Calu3 (cell line): ENCODE measurements at places on chromosomes 16 and 17. TPM values are rescaled to one million over a fixed set of nuclear protein-coding genes. Genes with fewer than 3 reads are reported as not detected.

GRCh38 chr16:57838161-57838560 is 35.9 kb upstream of the KIFC3 start:
- no peaks in the 10 kb centered on the region for H3K27me3 ChIP-seq
- DNase-seq = no peak
- no peak overlapping the region for H3K4me3 ChIP-seq
- H3K4me1 ChIP-seq = no peaks in the 10 kb centered on the region
- H3K27ac ChIP-seq = no peak overlapping the region

DNA sequence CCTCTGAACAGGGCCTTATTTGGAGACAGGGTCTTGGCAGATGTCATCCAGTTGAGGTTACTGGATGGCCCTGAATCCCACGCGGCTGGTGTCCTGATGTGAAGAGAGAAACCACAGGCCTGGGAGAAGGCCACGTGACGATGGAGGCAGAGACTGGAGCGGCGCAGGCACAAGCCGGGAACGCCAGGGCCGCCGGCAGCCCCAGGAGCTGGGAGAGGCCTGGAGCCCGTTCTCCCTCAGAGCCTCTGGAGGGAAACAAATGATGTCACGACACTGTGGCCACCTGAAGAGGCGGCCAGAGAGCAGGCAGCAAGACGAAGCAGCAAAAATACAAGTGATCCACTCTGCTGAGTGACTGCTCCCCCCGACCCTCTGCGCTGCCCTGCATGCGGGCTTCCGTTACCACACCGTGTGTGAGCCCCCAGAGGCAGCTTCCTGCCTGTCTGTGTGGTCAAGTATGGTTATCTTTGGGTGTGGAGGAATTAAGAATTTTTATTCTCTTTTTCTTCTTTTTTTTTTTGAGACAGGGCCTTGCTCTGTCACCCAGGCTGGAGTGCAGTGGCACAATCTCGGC is 11.6 kb downstream of the CD7 start:
- H3K4me3 ChIP-seq = no peak overlapping the region
- DNase-seq = no peak
- H3K4me1 ChIP-seq = peaks cover 12% of the 10 kb centered on the region
- peaks cover 52% of the 10 kb centered on the region for H3K27me3 ChIP-seq

- DNase-seq = peak; percentile 88
- peak overlapping the region; percentile 82 for H3K4me3 ChIP-seq
- H3K36me3 ChIP-seq = peaks cover 98% of the 10 kb centered on the region
- peak overlapping the region; percentile 96 for H3K27ac ChIP-seq
Observed at GRCh38 chr17:50056217-50056960, 479 bp downstream of the ITGA3 start.

Gene TMEM92
- total RNA-seq = 4.8 and 8.9 TPM in 2 replicates

- H3K4me3 ChIP-seq = no peak overlapping the region
- no peak overlapping the region for H3K27ac ChIP-seq
- no peaks in the 10 kb centered on the region for H3K27me3 ChIP-seq
- DNase-seq = no peak
- no peaks in the 10 kb centered on the region for H3K4me1 ChIP-seq
- H3K36me3 ChIP-seq = no peaks in the 10 kb centered on the region
Observed at GRCh38 chr17:60327134-60327900, 64.6 kb downstream of the USP32 start.

GRCh38 chr16:64196444-64196843 is 925.4 kb downstream of the CDH11 start:
- no peaks in the 10 kb centered on the region for H3K36me3 ChIP-seq
- no peak overlapping the region for H3K4me3 ChIP-seq
- no peak for DNase-seq

DNA sequence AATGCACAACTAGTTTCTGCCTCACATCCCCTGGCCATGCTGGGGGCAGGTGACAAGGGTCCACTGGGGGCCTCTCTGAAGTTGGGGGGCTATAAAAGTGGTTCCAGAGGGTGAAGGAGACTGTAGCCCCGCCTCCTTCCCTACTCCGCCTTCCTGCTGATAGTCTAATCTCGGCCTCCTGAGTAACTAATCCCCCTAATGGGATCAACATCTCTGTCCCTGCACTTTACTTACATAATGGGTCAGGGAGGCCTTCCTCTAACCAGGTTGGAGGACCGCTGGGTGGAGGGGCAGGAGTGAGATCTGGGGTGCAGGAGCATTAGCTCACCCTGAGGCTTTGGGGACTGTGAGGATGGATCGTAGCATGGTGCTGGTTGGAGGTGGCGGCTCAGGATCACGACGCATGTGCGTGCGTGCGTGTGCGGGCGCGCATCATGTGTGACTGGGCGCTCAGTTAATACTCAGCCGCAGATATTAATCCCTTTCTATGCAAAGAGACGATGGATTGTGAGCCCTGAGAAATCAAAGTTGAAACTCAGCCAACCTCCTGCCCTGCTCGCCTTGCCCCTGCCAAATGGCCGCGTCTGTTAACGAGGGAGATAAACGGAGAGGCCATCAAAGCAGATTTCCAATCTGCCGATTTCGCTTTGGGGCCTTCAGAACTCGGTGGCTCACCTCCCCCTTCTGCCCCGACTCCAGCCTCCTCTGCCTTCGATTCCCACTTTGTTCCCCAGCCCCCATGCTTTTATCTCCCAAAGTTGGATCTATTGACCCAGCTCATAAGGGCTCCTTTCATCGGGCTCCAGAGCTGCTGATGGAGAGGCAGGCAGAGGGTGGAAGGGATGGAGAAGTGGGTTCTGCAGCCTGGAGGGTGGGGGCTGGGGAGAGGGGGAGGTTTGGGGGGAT is 107.3 kb downstream of the SDK2 start:
- no peak overlapping the region for H3K27ac ChIP-seq
- no peaks in the 10 kb centered on the region for H3K36me3 ChIP-seq
- no peak for DNase-seq

Gene CIAPIN1
- 76.6 and 77.2 TPM in 2 replicates for total RNA-seq

DNA sequence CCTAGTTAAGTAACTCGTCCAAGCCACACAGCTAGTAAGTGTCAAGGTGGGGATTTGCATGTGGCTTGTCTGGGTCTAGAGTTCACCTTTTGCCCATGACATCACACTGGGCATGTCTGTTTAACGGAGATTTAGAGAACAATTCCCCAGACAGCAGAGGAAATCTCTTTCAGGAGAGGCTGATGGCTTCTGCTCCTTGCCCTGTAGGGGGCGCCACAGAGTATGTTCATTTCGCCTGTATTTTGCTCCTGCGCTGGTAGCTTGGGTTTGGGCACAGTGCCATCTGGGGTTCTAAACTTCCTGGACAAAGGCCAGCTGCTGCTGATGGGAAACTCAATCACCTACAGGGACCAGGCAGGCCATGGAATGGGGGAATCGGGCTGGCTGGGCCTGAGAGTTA is 20.4 kb downstream of the OTOA start:
- DNase-seq = peak; percentile 51
- no peaks in the 10 kb centered on the region for H3K4me1 ChIP-seq
- H3K27me3 ChIP-seq = peaks cover 44% of the 10 kb centered on the region
- H3K4me3 ChIP-seq = no peak overlapping the region

DNA sequence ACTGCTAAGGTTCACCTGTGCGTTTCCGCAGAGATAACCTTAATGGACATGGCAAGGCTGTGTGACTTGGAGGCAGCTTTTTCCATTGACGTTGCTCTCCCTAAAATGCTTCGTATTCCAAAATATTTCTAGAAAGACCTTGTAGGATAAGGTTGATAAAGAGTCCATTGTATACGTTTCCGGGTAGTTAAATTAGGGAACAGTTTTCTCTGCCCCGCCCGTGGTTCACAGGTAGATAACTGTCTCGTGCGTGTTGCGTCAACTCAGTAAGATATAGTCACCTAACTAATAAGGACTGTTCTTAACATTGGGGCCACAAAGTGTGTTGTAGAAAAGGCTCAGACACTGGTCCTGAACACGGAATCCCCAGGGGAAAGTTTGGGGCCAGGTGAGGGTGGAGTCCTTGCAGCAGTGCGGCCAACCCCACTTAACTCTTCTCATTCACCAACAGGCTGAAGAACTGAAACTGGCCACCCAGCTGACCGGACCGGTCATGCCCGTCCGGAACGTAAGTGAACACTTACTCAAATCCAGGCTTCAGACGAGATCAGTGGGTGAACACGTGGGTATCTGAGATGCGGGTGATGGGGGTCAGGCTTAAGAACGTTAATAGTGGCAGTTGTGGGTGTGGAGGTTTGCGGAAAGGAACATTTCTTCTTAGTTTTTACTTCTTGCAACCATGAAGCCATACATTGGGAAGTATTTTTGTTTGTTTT is 1.6 kb downstream of the RPL13 start:
- DNase-seq = peak; percentile 54
- H3K4me1 ChIP-seq = peaks cover 48% of the 10 kb centered on the region
- H3K27me3 ChIP-seq = no peaks in the 10 kb centered on the region

Gene ZNF423
- total RNA-seq = not detected in 2 replicates

Gene CACNG5
- not detected in 2 replicates for total RNA-seq

DNA sequence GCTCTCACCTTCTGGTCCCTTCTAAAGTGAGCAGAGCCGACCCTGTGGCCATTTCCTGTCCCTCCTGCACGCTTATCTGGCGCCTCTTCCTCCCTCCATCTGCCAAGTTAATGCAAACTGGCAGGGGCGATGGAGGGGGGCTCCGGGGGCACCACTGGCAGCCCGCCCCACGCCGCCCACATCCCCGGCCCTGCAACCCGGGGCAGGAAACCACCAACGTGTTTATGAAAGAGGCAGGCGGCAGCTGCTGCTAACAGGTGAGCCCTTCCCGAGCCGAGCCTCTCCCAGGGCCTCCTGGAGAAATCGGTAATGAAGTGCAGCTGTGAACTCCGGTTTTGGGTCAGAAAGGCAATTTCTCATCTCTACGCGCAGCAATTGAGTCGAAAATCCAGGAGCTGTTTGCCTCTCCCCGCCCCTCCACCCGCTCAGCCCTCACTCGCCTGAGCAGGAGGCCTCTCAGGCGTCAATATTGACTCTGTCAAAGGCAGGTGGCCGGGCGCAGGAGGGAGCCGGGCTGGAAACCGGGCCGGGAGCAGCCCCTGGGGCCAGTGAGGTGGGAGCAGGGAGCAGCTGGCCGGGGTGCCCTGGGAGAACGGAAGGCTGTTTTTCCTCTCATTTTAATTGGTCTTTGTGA is 164.4 kb upstream of the GSE1 start:
- H3K4me3 ChIP-seq = no peak overlapping the region
- no peaks in the 10 kb centered on the region for H3K36me3 ChIP-seq
- no peak for DNase-seq
- H3K27ac ChIP-seq = no peak overlapping the region

DNA sequence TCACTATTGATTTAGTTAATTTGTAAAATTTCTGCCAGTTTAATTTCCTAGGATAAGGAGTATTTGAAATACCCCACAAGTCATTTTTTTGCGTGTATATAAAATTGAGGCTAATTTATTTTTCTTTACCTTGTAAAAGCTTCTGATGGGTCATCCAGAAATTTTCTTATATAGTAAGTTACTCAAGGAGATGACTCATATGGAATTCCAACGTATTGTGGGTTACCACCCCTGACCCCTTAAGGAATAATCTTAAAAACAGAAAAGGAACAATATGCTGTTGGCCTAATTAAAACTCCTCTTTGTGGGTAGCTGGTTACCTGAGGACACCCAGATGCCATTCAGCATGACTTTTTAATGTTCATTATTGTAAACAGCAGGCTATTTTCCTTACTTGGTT is 13.6 kb downstream of the HEATR6 start:
- DNase-seq = no peak
- no peaks in the 10 kb centered on the region for H3K4me1 ChIP-seq
- H3K36me3 ChIP-seq = no peaks in the 10 kb centered on the region
- H3K4me3 ChIP-seq = no peak overlapping the region

- no peaks in the 10 kb centered on the region for H3K4me1 ChIP-seq
- peaks cover 38% of the 10 kb centered on the region for H3K27me3 ChIP-seq
- peak; percentile 61 for DNase-seq
- peaks cover 12% of the 10 kb centered on the region for H3K36me3 ChIP-seq
- H3K27ac ChIP-seq = no peak within 1 kb of the TSS
- H3K4me3 ChIP-seq = peak within 1 kb of the TSS; percentile 78
Observed at GRCh38 chr16:15434425-15435215, at the start of gene BMERB1. TSS of gene BMERB1 (plus strand) at chr16:15434588. CDS start at chr16:15434654, 66 bp downstream.

Gene KRTAP9-8
- total RNA-seq = not detected in 2 replicates

DNA sequence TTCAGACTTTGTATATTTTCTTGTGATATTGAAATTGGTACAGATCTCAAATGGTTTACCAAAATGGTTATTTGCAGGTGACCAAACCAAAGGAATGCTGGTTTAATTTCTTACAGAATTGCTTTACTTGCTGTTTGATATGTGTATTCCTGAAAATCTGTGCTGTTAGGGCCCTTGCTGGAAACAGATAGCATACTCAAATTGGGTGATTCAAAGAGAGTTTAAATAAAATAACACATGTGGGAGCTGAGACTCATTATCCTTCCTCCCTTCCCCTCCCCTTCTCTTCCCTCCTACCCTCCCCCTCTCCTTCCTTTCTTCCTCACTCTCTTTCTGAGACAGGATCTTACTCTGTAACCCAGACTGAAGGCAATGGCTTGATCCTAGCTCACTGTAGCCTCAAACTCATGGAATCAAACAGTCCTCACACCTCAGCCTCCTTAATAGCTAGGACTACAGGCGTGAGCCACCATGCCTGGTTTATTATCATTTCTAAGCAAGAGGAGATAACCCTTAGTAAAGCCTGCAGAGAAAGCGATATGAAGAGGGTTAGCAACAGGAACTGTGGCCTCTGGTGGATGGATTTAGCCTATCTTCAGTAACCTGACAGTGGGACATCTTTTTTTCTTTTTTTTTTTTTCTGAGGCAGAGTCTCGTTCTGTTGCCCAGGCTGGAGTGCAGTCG is 141.9 kb downstream of the BCAS3 start:
- no peak overlapping the region for H3K27ac ChIP-seq
- no peaks in the 10 kb centered on the region for H3K4me1 ChIP-seq
- H3K27me3 ChIP-seq = no peaks in the 10 kb centered on the region
- no peak overlapping the region for H3K4me3 ChIP-seq

GRCh38 chr17:42055496-42055895 is 5.1 kb upstream of the C17orf113 start:
- H3K27me3 ChIP-seq = peaks cover 77% of the 10 kb centered on the region
- H3K27ac ChIP-seq = no peak overlapping the region
- peaks cover 7% of the 10 kb centered on the region for H3K4me1 ChIP-seq
- no peak for DNase-seq
- no peak overlapping the region for H3K4me3 ChIP-seq

GRCh38 chr16:27650073-27650701 is 100.2 kb downstream of the KATNIP start:
- H3K4me3 ChIP-seq = no peak overlapping the region
- H3K27ac ChIP-seq = no peak overlapping the region
- peaks cover 9% of the 10 kb centered on the region for H3K4me1 ChIP-seq
- no peaks in the 10 kb centered on the region for H3K36me3 ChIP-seq
- no peak for DNase-seq

- H3K27ac ChIP-seq = no peak overlapping the region
- H3K27me3 ChIP-seq = no peaks in the 10 kb centered on the region
- no peak for DNase-seq
- no peak overlapping the region for H3K4me3 ChIP-seq
Observed at GRCh38 chr16:29989111-29989858, 6.1 kb downstream of the HIRIP3 start.
